Esophagus muscularis mucosa (tissue), 4 donors: ENCODE measurements at places on chromosomes 3 and 15. TPM values are rescaled to one million over a fixed set of nuclear protein-coding genes. Genes with fewer than 3 reads are reported as not detected.

CCDC14 gene
- total RNA-seq = 13.9 TPM

CLRN1 gene
- total RNA-seq = not detected

MAP6D1 gene
- total RNA-seq = 2.5 TPM

DNA sequence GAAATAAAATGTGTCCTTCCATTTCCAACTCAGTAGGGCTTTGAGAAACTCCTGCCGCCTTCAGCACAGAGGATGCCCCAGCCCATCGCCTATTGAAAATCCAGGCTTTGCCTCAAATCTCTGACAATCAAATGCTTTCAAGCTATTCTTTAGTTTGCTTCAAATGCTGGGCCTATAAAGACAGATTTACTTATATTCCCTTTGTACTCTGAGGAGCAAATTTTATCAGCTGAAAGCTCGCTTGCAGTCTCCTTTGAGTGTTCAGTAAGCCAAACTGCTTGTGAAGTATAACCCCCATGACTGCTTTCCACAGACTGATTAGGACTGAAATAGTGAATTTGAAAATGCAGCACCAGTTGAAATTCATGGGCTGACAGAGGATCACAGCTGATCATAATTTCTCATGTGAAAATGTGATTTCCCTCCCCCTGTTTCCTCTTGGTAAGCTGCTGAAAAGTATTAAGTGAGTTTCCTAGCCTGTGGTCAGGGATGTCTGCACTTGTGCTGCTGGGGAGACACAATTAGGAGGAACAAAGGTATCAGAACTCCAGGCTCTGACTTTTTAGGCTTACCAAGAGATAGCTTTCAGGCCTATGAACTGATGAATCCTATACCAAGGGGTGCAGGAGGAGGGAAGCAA lies 563.4 kb upstream of the TGFBR2 start:
- no peaks in the 10 kb centered on the region for H3K36me3 ChIP-seq
- no peak overlapping the region for H3K4me3 ChIP-seq
- DNase-seq = no peak
- no peak overlapping the region for H3K27ac ChIP-seq
- H3K27me3 ChIP-seq = no peaks in the 10 kb centered on the region

GRCh38 chr15:68868296-68868695 lies 47.6 kb upstream of the ANP32A start:
- H3K4me3 ChIP-seq = no peak overlapping the region
- peaks cover 18% of the 10 kb centered on the region for H3K27me3 ChIP-seq
- no peak for DNase-seq
- H3K4me1 ChIP-seq = no peaks in the 10 kb centered on the region
